ENCODE measurements at places on chromosomes 7 and 10.
A peak's percentile ranks its signal among the peaks of the same experiment; 100 is the strongest.

DNA sequence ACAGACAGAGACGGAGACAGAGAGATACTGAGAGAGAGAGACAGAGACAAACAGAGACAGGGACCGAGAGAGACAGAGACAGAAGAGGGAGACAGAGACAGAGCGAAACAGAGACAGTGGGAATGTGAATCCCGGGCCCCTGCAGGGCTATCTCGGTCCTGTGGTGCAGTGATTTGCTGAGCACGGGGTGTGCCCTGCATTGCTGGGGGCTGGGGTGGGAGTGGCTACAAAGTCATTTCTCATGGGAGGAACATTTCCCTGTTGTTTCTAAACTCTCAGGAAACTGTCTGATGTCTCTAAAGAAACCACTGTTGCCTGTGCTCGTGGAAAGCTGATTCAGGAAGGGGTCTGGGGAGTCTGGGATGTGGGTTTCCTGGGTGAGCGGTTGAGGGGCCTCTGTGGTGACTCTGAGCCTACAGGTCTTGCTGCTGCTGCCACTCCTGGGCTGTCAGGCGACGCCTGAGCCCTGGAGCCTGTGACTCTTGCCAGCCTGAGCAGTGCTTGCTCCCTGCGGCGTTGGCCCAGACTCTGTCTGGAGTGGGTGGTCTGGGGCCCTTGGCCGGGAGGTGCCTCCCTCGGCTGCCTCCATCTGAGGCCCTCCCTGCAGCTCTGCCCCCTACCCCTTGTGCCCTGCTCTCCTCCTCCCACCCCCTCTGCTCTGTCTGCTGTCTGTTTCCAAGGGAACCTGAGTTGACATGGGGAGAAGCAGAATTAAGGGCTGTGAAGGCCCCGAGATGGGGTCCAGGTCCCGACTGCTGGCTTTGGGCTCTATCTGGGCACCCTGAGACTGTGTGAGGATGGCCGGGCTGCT is 292.0 kb downstream of the WDR37 start:
- DNase-seq: no peak

DNA sequence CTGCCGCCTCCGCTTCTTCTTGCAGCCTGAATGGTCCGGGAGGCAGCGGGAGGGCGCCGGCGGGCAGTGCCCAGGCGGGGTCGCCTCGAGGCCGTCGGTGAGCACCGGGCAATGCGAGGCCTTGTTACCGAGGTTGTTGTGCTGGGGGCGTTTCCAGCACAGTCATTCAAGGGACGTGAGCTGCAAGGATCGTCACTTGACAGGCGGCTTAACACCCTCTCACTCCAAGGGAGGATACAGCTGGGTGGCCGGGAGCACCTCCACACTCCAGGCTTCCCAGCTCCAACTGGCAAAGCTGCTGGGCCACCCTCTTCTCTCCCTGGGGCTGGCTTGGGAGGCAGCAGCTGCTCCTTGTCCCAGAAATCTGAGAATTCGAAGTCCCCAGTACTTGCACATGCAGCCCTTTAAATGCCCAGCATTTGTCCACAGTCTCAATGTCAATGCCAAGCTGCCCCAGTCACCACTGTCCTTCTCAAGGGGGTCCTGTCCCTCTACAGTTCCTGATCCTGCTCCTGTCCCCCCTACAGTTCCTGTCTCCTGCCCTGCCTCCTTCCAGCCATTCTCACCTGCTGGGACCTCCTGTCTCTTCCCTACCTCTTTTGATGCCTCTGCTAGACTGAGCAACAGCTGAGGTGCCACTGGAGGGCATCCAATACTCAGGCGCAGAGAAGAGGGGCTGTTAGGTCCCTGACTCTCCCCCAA is 4.4 kb upstream of the HOXA11 start:
- no peak for DNase-seq

- DNase-seq: no peak
Observed at GRCh38 chr7:18978108-18978495, 139.3 kb downstream of the TWIST1 start.

DNA sequence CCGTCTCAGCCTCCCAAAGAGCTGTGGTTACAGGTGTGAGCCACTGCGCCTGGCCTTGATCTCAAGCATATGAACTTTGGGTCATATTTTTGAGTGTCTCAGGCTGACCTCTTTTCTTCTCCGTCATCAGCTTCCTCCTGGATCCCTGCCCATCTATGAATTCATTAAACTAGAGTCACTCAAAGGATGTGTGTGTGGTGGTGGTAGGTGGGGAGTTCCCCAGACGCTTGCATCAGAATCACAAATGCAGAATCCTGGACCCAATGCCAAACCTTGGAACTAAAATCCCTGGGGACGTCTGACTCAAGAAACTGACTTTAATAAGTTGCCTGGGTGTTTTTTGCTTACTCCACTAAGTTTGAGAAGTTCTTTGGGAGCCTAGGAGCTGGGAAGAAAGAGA is 6.7 kb upstream of the CREB5 start:
- no peak for DNase-seq

DNA sequence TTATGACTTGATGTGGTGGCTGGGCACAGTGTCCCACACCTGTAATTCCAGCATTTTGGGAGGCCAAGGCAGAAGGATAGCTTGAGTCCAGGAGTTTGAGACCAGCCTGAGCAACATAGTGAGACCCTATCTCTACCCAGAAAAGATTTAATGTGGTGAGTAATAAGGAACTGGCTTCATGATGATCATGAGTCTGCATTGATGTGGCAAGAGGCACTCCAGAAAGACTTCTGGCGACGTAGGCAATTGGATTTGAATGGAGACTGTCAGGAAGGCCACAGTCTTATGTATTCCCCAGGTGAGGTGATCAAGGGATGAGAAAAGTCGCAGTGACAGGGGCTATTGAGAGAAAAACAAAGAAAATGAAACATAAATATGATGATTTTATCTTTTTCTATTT is 138.0 kb downstream of the CACNB2 start:
- DNase-seq: no peak

GRCh38 chr7:45162943-45163691 is 5.5 kb downstream of the RAMP3 start:
- DNase-seq: no peak

DNA sequence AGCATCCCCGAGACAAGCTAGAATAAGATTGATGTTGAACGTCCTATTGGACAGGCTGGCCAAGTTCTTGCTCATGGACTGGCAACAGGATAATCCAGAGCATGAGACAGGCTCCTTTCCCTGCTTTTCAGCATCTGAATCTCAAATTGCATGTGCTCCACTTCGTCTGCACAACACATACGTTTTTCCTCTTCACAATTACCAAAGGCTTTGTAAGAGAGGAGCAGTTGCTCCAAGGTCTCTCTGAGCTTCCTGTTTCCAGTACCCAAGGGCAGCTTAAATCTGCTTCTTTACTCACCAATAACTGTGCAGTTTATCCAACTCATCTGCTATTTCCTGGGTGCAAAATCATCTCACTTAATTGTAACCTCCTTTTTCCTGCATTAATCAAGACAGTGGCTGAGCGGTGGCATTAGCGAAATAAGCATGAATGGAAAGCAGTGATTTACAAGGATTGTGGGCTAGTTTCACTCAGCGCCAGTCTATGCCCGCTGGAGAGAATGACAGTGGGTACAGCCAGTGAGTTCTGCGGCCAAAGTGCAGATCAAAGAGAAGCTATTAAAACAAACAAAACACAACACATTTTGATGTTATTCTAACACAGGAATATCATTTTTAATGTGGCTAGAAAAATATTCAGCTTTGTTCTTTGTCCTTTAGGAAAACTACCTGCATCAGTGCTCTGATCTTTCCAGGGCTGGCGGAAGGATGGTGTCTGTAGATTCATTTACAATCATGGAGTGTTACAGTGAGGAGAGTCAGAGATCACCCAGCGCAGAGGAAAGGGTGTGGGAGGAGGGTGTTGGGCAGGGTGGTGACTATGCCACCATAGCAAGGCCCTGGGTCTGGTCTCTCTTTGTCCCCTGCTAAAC is 79.8 kb downstream of the CHN2 start:
- no peak for DNase-seq

GRCh38 chr7:133706016-133706415 is 421.1 kb upstream of the LRGUK start:
- no peak for DNase-seq

- DNase-seq: no peak
Observed at GRCh38 chr10:103487410-103487708, 6.1 kb upstream of the NEURL1 start.

DNA sequence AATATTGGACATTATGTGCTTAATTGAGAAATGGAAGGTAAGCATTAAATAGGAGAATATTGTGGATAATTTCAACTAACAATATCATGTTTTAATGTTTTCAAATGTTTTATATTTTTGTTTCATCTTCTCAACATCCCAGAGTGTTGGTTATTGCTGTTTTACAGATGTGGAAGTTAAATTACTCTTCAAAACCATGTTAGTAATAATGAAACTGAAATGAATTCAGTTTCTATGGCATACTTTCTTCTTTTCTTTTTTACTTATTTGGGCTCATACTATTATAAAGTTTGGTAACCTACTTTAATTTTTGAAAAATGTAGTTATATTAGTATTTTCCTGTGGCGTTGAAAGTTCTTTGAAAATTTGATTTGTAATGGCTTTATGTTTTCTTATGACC is 4.2 kb downstream of the GLRX3 start:
- DNase-seq: no peak

GRCh38 chr7:135274495-135275268 is 41.0 kb downstream of the STRA8 start:
- peak; percentile 57 for DNase-seq

DNA sequence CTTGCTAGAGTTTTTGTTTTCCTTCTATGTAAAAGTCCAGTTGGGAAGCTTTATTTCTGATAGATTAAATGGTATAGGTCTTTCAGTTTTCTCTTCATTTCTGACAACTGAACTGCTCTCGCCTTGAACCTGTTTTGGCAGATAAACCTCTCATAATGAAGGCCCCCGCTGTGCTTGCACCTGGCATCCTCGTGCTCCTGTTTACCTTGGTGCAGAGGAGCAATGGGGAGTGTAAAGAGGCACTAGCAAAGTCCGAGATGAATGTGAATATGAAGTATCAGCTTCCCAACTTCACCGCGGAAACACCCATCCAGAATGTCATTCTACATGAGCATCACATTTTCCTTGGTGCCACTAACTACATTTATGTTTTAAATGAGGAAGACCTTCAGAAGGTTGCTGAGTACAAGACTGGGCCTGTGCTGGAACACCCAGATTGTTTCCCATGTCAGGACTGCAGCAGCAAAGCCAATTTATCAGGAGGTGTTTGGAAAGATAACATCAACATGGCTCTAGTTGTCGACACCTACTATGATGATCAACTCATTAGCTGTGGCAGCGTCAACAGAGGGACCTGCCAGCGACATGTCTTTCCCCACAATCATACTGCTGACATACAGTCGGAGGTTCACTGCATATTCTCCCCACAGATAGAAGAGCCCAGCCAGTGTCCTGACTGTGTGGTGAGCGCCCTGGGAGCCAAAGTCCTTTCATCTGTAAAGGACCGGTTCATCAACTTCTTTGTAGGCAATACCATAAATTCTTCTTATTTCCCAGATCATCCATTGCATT is 27.1 kb downstream of the MET start:
- no peak for DNase-seq

- DNase-seq: no peak
Observed at GRCh38 chr7:140639366-140640053, 1.1 kb downstream of the DENND2A start.

DNA sequence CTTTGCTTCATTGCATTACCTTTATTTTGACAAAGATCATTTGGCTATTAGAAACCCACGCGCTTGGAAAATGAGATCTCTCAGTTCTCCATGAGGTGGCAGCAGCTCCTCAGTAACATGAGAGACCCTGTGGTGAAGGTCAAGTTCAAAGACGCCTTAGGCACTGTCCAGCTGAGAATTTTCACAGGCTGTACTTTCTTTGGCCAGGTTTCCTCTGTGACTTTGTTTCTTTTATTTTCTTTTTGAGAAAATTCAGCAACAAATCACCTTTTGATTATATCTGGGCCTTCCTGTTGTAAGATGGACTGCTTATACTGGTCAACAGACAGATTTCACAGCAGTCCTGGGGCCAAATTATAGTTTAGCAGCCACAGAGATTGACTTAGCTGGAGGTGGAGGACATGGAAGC is 54.5 kb downstream of the RAB18 start:
- peak; percentile 5 for DNase-seq

DNA sequence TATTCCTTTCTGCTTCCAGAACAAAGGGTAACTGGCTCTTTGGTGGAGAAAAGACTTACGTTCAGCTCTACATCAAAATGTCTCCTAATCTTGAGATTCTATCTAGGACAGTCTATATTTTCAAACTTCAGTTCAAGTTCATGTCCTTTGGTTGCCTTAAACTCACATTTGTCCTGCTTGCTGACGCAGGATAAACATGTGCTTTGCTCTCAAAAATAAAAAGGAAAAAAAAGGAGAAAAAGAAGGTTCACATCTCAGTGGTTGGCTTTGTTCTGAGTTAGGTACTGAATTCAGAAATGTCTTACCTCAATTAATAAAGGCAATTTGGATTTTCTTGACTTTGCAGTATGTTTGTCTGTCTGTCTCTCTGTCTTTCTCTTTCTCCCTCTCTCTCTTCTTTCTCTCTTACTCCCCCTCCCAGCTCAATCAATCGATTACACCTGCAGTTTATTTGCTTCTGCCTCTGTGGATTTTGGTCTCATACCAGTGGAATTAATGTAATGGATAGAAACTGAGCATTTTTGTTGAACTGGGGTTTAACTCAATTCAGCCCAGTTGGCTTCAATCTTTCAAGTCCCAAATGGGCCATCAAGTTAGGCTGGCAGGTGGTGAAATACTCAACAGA is 72.2 kb upstream of the ADRB1 start:
- DNase-seq: no peak

DNA sequence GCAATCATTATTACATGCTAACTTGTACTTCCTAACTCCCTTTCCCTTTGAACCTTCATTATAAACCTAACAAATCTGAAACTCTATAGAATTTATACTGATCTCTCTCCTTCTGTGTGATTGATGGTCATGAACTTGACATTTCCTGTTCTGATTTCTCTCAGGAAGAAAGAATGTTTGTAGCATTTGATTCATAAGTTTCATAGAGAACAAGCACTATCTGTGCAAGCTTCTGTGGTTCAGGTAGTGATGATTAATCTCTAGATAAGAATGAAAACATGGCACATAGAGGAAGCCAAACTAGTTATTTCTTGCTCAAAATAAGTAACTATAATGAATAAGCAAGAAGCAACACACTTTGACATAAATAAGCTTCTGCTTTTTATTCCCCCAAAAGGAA is 34.2 kb downstream of the TFPI2 start:
- DNase-seq: no peak

GRCh38 chr10:17113346-17113745 is 16.3 kb downstream of the CUBN start:
- DNase-seq: no peak

GRCh38 chr7:117283371-117283770 is 39.5 kb downstream of the WNT2 start:
- no peak for DNase-seq

DNA sequence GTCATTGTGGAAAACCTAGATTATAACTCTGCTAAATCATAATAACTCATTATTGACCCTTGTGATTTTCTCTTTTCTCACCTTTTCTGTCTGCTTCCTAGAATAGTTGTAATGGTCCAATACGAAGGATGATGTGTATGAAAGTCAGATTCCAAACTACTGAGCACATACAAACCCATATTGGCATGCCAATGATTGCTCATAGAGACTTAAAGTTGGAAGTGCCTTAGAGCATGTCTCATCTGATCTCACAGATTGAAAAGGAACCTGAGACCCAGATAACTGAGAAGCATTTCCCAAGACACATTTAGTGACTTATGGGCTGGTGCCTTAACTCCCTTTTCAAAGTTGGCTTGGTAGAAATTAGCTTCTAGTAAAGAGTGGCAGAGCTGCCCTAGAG is 594.3 kb downstream of the REEP3 start:
- no peak for DNase-seq

GRCh38 chr10:132559538-132559937 is 22.0 kb downstream of the INPP5A start:
- DNase-seq: no peak

GRCh38 chr7:537911-538634 is 18.4 kb upstream of the PDGFA start:
- no peak for DNase-seq
